ENCODE measurements at places on chromosomes 2 and 18. TPM values are rescaled to one million over a fixed set of nuclear protein-coding genes. Genes with fewer than 3 reads are reported as not detected.

The KCNG3 gene
- not detected for total RNA-seq

The MYOM1 gene
- total RNA-seq: 1.1 TPM

The KCNIP3 gene
- total RNA-seq: under 0.01 TPM

The CNNM4 gene
- 1.6 TPM for total RNA-seq

The MARCO gene
- not detected for total RNA-seq
